Hematopoietic multipotent progenitor cell (in vitro differentiated cells): ENCODE measurements at places on chromosomes 5 and 9.

DNA sequence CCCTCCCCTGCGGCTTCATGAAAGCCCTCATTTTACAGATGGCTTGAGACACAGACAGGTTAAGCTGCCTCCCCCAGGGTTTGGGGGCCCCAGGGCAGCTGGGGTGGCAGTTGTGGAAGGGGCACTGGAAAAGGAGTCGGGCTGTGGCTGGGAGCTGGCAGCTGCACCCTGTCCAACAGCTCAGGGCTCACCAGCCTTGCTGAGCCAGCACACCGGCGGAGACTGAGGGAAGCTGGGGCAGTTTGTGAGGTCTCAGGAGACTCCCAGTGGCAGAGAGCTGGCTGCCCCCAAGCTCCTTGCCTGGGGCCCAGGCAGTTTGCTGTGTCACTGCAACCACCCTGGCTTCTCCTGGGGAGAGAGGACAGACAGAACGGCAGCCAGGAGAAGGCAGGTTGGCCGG is 34.8 kb upstream of the RAPGEF1 start:
- no peak for DNase-seq

DNA sequence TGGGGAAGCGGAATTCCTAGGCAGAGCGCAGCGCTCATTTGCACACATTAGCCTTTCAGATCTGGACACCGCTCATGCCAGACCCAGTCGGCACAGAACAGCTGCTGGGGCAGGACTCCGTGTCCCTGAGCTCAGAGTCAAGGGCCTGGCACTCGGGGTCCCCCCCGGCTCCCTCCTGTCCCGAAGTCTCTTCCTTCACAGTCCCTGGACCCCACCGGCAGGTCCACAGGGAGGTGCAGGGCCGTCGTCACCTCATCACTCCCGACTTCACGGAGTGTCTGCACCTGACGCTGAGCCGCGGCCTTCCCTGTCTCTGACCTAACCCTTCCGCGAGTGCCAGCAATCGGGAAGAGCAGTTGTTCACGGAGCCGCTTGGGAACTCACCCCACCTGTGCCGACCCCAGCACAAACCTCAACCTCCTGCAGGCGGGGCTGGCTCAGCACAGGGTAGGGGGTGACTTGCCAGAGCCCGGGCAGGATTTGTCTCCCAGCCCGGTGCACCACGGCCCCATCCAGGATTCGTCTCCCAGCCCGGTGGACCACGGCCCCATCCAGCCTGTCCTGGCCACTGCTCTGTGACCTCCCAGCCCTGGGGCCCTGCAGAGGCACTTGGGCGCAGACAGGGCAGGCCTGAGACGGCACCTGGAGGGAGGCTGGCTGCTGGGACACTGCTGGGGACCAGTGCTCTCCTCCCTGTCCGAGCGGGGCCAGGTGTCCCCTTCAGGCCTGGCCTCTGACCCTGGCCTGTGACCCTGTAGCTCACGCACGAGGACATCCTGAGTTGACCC is 9.9 kb upstream of the SLC9A3 start:
- no peak for DNase-seq

GRCh38 chr9:107177857-107178256 is 105.2 kb upstream of the RAD23B start:
- no peak for DNase-seq

DNA sequence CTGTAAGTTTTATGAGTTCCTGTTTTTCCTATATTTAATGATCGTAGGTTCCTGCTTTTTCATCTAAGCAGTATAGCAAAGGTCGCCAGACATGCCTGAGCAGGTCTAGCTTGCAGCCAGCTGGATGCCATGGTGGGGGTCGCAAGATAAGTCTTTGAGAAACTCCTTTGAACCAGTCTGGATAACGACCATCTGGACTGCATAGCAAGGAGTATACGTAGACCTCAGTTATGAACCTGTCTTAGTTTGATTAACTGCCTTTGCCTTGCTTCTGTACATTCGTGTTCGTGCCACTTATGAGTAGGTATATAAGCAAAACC is 8.4 kb upstream of the SPATA31E1 start:
- DNase-seq, result no peak

GRCh38 chr9:84861455-84861854 is 191.9 kb downstream of the NTRK2 start:
- DNase-seq, result no peak
